ENCODE measurements at places on chromosomes 7 and 10.

DNA sequence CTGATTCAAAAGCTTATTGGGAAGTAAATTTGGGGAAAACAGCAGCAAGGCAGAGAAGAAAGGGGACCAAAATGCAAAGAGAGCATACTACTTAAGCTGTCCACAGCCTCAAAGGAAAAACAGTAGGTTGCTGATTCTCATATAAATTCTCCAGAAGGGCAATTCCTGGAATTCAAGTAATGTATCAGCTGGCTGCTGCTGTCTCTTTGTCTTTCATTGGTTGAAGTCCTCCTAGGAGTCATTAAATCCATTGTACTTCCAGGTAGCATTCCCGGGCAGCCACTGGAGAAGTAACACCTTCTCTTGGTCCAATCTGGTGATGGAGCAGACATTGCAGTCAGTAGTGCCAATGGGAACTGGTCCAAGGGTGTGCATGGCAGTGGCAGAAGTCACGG is 22.7 kb downstream of the BET1 start:
- no peak overlapping the region for H3K4me3 ChIP-seq
- no peak for DNase-seq
- no peak overlapping the region for H3K27ac ChIP-seq
- no peaks in the 10 kb centered on the region for H3K36me3 ChIP-seq

DNA sequence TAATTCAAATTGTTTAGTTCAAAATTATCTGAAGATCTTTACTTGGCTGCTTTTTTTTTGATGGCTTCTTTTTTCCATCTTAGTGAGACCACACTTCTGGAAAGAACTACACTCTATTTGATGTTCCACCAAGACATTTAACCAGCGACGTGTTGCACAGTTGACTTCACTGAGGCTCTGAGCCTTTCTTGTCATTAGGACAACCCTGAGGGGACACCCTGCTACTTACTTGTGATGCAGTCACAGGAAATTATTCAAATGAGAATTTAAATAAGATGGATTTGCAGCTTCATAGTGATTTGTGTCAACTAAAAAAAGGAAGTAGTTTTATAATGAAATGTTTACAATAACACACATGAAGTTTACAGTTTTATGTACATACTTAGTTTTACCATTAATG is 25.6 kb upstream of the PIK3CG start:
- no peaks in the 10 kb centered on the region for H3K4me1 ChIP-seq
- no peaks in the 10 kb centered on the region for H3K27me3 ChIP-seq
- H3K27ac ChIP-seq: no peak overlapping the region
- H3K4me3 ChIP-seq: no peak overlapping the region

GRCh38 chr10:95907456-95908253 is at the start of gene CC2D2B:
Gene CC2D2B, plus strand, starts transcription at chr10:95907975. Its CDS starts 3,349 bp downstream, at chr10:95911324.
- H3K27me3 ChIP-seq: no peaks in the 10 kb centered on the region
- no peaks in the 10 kb centered on the region for H3K36me3 ChIP-seq
- H3K4me1 ChIP-seq: no peaks in the 10 kb centered on the region
- peak within 1 kb of the TSS; percentile 82 for H3K27ac ChIP-seq
- H3K4me3 ChIP-seq: peak within 1 kb of the TSS; percentile 73
- peak; percentile 91 for DNase-seq

- no peak overlapping the region for H3K4me3 ChIP-seq
- H3K36me3 ChIP-seq: no peaks in the 10 kb centered on the region
- H3K27ac ChIP-seq: no peak overlapping the region
Measured at GRCh38 chr10:28479425-28479865, 53.5 kb upstream of the WAC start.

DNA sequence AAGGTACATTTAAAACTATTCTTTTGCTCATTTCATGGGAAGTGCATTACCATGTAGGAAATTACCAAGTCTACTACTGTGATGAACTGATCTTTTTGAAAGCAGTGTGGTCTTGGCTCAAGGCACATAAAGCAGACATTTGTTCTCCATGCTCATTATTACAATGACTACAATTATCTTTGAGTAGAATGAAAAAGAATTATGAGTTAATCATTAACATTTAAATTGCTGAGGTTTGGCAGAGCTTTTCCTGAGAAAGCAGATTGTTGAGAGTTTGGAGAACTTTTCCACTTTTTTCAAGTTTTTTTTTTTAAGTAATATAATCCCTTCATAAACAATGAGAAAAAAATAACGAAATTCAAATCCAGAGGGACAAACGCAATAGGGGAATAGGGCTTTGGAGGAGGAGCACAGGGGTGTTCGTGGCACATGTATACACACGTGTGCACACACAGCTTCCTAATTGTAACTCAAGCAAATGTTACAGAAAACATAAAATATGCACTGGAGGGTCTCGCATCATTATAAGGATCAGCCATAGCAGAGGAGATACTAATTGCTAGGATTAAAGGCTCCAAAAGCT is 8.9 kb upstream of the CUBN start:
- H3K4me1 ChIP-seq: peaks cover 3% of the 10 kb centered on the region
- H3K36me3 ChIP-seq: no peaks in the 10 kb centered on the region
- H3K27me3 ChIP-seq: no peaks in the 10 kb centered on the region
- no peak overlapping the region for H3K4me3 ChIP-seq

- H3K4me1 ChIP-seq: no peaks in the 10 kb centered on the region
- no peak overlapping the region for H3K27ac ChIP-seq
- no peak for DNase-seq
- H3K4me3 ChIP-seq: no peak overlapping the region
- no peaks in the 10 kb centered on the region for H3K27me3 ChIP-seq
Measured at GRCh38 chr7:29859524-29860185, 53.3 kb downstream of the WIPF3 start.

- peaks cover 43% of the 10 kb centered on the region for H3K4me1 ChIP-seq
- no peaks in the 10 kb centered on the region for H3K27me3 ChIP-seq
- H3K36me3 ChIP-seq: no peaks in the 10 kb centered on the region
- no peak overlapping the region for H3K4me3 ChIP-seq
- no peak for DNase-seq
Measured at GRCh38 chr10:119217991-119218490, 10.7 kb downstream of the GRK5 start.

GRCh38 chr7:135341049-135341448 is 107.4 kb downstream of the STRA8 start:
- H3K36me3 ChIP-seq: no peaks in the 10 kb centered on the region
- no peak for DNase-seq
- no peaks in the 10 kb centered on the region for H3K4me1 ChIP-seq
- H3K4me3 ChIP-seq: no peak overlapping the region
- H3K27me3 ChIP-seq: no peaks in the 10 kb centered on the region

DNA sequence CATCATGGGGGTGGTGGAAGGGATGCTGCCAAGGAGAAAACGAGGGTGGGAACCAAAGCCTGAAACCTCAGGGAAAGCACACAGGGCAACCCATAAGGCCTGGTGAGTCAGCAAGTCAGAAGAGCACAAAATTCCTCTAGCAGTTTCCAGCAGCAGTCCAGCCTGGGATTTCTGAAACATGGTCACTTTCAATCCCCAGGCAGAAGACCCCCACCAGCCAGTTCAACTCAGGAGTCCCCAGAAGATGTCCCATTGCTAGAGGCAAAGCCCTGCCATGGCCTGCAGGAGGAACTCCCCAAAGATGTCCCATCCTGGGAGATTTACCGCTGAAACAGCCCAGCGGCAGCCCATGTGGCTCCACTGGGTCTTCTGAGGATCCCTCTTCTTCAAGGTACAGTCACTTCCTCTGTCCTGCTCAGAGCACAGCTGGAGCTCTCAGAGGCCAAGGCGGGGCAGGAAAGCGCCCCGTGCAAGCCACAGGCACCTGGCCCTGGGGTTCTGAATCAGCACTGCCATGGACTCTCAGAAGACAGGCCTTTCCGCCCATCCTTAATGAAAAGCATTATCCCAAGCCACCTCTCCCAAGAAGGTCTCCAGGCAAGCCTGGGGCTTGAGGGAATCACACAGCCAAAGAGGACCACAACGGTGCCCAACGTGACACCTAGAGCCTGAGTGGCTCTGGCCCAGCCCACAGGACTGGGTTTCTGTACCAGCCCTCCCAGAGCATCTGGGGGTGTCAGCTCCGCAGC is 196.9 kb downstream of the GRID1 start:
- no peaks in the 10 kb centered on the region for H3K27me3 ChIP-seq
- peak; percentile 40 for DNase-seq
- no peaks in the 10 kb centered on the region for H3K4me1 ChIP-seq

- no peak overlapping the region for H3K27ac ChIP-seq
- no peaks in the 10 kb centered on the region for H3K4me1 ChIP-seq
- no peaks in the 10 kb centered on the region for H3K27me3 ChIP-seq
- no peaks in the 10 kb centered on the region for H3K36me3 ChIP-seq
Measured at GRCh38 chr7:41855798-41856197, 152.9 kb upstream of the INHBA start.

- DNase-seq: no peak
- H3K27me3 ChIP-seq: no peaks in the 10 kb centered on the region
- no peak overlapping the region for H3K4me3 ChIP-seq
- H3K36me3 ChIP-seq: no peaks in the 10 kb centered on the region
Measured at GRCh38 chr7:121178452-121178851, 150.3 kb upstream of the WNT16 start.

DNA sequence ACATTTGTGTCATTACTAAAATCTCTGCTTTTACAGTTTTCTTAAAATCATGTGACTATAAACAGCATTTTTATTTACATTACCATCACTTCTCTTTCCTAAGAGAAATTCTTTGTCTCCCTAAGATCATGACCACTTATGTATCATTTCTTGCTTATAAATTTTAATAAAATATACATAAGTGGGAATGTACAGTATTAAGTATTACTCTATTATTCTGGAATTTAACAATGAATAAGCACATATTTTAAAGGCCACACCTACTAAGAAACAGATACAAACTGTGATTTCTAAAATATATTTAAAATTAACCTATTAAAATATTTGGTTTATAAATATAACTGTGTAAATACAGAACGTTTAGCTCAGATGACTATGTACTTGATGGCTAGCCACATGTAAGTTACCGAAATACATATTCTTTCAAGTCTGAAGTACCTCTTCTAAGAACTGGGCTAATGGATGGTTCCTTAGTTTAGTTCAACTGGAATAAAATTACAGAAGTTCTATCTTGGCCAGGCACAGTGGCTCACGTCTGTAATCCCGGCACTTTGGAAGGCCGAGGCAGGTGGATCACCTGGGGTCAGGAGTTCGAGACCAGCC is 33.3 kb upstream of the PTPRN2 start:
- no peak for DNase-seq
- no peaks in the 10 kb centered on the region for H3K4me1 ChIP-seq
- H3K27ac ChIP-seq: no peak overlapping the region
- H3K36me3 ChIP-seq: no peaks in the 10 kb centered on the region
- no peak overlapping the region for H3K4me3 ChIP-seq

GRCh38 chr10:4131407-4132215 is 346.6 kb upstream of the KLF6 start:
- DNase-seq: no peak
- H3K27ac ChIP-seq: peak overlapping the region; percentile 70
- H3K4me1 ChIP-seq: peaks cover 9% of the 10 kb centered on the region
- H3K4me3 ChIP-seq: no peak overlapping the region
- no peaks in the 10 kb centered on the region for H3K36me3 ChIP-seq

GRCh38 chr7:39413636-39414223 is 152.5 kb upstream of the YAE1 start:
- no peaks in the 10 kb centered on the region for H3K4me1 ChIP-seq
- no peaks in the 10 kb centered on the region for H3K36me3 ChIP-seq
- H3K27ac ChIP-seq: peak overlapping the region; percentile 27
- H3K27me3 ChIP-seq: no peaks in the 10 kb centered on the region
- H3K4me3 ChIP-seq: peak overlapping the region; percentile 55

DNA sequence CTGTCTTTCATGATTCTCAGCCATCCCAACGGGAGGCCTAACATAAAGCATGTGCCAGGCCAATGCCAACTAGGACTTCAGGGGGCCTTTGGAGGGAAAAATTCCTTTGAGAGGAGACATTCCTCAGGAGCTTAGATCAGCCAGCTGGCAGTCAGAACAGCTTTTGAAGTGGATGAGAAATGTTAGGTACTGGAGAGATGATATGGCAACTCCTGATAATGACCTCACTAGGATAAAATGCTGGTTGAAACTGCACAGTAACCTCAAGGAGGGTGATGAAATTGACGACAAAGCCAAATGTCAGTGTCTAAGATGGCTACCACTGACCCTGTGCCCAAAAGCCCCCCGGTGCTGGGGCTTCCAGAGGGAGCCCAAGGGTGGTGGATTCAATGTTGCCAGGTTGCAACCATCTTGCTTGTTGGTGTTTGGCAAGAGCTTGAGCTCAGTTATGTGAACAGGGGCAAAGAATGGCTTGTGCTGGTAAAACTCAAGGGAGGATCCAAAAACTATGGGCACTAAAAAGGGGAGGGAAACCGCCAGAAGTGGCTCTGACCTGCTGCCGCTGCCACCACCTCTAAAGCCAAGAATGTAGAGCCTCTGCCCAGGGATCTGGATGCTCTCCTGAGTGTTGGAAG is 121.2 kb downstream of the UBE2H start:
- H3K27me3 ChIP-seq: no peaks in the 10 kb centered on the region
- H3K4me3 ChIP-seq: no peak overlapping the region

- no peaks in the 10 kb centered on the region for H3K27me3 ChIP-seq
- no peaks in the 10 kb centered on the region for H3K36me3 ChIP-seq
- H3K4me1 ChIP-seq: no peaks in the 10 kb centered on the region
Measured at GRCh38 chr10:13382703-13383398, 34.8 kb upstream of the SEPHS1 start.

GRCh38 chr10:77873536-77874380 is 52.8 kb downstream of the DLG5 start:
- no peak overlapping the region for H3K4me3 ChIP-seq
- DNase-seq: no peak
- H3K27me3 ChIP-seq: no peaks in the 10 kb centered on the region
- H3K36me3 ChIP-seq: no peaks in the 10 kb centered on the region
- H3K27ac ChIP-seq: peak overlapping the region; percentile 25

GRCh38 chr7:70098905-70099672 is 500.8 kb downstream of the AUTS2 start:
- peak overlapping the region; percentile 21 for H3K27ac ChIP-seq
- no peak for DNase-seq
- no peak overlapping the region for H3K4me3 ChIP-seq
- no peaks in the 10 kb centered on the region for H3K27me3 ChIP-seq
- no peaks in the 10 kb centered on the region for H3K36me3 ChIP-seq
- no peaks in the 10 kb centered on the region for H3K4me1 ChIP-seq

DNA sequence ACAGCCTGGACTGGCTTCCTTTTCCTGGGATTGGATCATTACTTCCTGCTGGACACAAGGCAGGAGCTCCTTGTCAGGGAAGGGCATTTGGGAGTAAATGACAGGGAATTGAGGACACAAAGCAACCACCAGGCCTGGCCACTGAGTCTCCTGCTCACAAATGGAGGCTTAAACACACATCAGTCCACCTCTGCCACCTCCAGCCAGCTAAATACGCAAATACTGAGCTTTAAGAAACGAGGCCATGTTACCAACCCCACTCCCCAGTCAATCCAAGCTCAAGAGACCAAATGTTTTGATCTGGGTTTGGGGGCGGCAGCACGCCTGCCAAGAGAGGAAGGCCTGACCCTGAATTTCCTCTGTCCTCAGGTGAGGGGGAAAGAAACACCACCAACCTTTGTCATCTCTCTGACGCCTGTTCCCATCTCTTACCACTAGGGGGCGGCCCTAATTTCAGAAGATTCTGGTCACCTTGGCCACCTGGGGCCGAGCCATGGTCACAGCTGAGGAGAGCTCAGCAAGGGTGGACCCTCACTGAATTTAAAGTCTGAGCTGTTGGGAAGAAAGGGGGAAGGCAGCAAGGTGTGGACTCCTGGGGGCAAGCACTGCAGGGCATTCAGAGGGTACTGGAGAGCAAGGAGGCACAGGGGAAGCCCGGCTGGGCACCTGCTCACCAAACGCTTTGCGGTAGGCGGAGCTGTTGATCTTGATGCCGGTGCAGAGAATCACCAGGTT is 16.5 kb downstream of the AIFM2 start:
- H3K27ac ChIP-seq: no peak overlapping the region
- no peaks in the 10 kb centered on the region for H3K27me3 ChIP-seq
- H3K4me1 ChIP-seq: no peaks in the 10 kb centered on the region
- H3K4me3 ChIP-seq: no peak overlapping the region
- DNase-seq: no peak

Data from ascending aorta (tissue), 2 donors.